CD4-positive, alpha-beta T cell (primary cell): ENCODE measurements at places on chromosomes 16 and 17. TPM values are rescaled to one million over a fixed set of nuclear protein-coding genes. Genes with fewer than 3 reads are reported as not detected.

- no peaks in the 10 kb centered on the region for H3K27me3 ChIP-seq
- H3K27ac ChIP-seq: no peak overlapping the region
- DNase-seq: no peak
- H3K4me1 ChIP-seq: no peaks in the 10 kb centered on the region
- H3K4me3 ChIP-seq: no peak overlapping the region
Observed at GRCh38 chr16:35102780-35103403, 1643.5 kb downstream of the TP53TG3F start.

DNA sequence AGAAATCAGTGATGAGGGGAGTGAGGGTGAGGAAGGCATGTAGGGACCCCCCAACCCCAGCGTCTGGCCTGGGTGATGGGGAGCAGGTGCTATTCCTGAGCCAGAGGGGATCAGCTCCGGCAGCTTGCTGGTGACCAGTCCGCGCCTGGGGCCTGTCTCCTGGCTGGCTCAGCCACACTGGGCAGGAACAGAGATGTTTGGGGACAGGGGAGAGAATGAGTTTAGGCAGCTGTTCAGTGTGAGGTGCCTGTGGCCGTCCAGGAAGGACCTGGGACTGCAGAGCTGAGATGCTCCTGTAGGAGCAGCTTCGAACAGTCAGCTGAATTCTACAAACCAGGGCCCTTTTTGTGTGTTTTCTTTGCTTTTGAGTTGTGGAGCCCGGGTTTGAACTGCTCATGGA lies 23.2 kb upstream of the SPNS2 start:
- H3K4me3 ChIP-seq: no peak overlapping the region
- no peaks in the 10 kb centered on the region for H3K27me3 ChIP-seq
- no peaks in the 10 kb centered on the region for H3K36me3 ChIP-seq
- H3K27ac ChIP-seq: no peak overlapping the region
- no peak for DNase-seq

The ADAM11 gene
- total RNA-seq: 0.47 TPM

DNA sequence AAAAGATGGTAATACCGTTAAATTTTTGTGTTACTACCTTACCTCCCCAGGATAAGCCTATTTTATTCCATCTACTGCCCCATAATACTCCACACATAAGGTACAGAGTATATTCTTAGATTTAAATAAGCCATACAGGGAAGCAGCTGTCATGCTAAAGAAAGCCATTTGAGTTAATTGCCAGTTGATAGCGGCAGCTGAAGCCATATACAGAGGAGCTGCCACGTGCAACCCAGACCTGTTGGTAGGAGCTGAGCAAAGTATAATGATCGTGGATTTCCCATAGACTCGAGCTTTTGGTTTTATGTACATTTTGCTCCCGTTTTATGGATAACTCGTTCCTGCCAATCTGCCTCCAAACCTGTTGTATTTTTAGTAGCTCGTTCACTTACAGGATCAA lies 12.0 kb downstream of the CPSF4L start:
- H3K36me3 ChIP-seq: peaks cover 25% of the 10 kb centered on the region
- no peaks in the 10 kb centered on the region for H3K27me3 ChIP-seq
- no peaks in the 10 kb centered on the region for H3K4me1 ChIP-seq
